ENCODE measurements at places on chromosomes 6 and 20.

GRCh38 chr6:44062771-44063560 is 64.3 kb downstream of the MRPL14 start:
- DNase-seq, result no peak

DNA sequence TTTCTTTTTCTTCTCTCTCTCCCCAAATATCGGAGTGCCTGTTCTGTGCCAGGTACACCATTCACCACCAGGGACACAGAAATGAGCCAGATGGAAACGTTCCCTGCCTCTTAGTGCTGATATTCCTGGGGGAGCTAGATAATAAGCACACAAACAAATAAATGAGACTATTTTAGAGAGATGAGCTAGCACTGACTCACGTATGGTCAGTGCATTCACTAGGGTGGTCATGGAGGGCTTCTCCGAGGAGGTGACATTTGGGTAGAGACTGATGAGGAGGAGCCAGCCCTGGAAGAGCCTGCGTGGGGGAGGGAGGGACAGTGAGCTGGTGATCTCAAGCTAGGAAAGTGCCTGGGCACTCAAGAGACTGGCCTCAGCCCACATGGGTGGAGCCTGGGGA is 252.3 kb upstream of the KCNG1 start:
- DNase-seq, result no peak

GRCh38 chr6:27631609-27631916 is 158.7 kb upstream of the ZNF184 start:
- DNase-seq, result no peak

DNA sequence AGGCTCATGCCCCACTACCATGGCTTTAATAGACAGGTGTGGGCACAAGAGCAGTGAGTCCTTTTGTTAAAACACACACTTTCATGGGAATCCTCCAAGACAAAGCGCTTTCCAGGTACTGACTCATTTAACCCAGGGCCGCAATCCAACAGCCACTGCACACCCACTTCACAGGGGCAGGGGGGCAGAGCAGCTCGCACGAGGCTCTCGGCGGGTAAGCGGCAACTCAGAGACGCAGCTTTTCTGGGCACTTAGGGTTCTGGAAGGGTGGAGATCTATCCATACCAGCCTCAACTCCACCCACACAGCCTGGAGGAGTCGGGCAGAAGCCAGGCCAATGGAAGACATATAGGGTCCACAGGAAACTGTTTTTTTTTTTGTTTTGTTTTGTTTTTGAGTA is 28.6 kb downstream of the PSMG4 start:
- no peak for DNase-seq

GRCh38 chr6:36642913-36643817 is 35.3 kb upstream of the CDKN1A start:
- no peak for DNase-seq

GRCh38 chr6:7624796-7625710 is 35.1 kb downstream of the SNRNP48 start:
- no peak for DNase-seq

DNA sequence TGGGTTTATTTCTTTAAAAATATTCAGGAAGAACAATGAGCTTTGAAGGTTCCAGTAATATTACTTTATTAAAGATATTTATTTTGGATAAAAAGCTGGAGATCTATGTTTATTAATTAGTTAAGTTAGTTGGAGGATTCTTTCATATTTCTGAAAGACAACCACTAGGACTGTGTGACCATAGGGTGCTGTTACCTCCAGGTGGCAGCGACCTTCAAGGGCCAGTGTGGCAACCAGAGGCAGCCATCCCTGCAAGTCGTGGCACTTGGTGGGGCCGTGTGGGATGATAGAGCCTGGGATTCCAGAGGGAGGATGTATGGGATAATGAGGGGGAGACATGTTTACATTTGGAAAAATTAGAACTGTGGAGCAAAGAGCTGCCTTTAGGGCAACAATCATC is 95.5 kb upstream of the SCP2D1 start:
- DNase-seq, result no peak

GRCh38 chr6:37100745-37101144 is 69.2 kb upstream of the PIM1 start:
- DNase-seq, result no peak

DNA sequence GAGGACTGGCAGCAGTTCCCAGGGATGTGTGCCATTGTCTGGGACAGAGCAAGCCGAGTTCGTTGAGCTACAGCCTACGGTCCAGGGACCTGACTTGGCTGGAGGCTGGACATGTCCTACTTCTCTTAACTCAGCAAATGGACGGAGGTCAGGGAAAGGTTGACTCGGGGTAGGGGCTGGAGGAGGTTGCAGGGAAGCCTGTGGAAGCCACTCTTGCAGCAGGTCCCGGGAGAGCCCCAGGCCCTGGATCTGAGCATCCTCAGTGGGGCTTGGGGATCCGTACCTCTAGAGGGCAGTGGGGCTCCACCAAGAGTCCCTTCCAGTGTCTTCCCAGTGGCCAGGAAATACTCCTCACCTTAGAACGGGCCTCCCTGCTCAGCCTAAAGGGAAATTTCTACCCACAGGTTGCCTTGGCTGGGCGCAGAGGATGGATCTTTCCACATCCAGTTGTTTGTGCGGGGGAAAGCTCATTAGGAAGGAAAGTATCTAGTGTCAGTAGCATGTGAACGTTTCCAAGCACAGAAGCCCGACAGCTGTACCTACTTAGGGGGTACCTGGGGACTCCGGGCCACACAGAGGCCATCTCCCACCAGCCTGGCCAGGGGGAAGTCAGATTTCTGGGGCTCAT is 170.2 kb downstream of the NFATC2 start:
- peak; percentile 6 for DNase-seq

- no peak for DNase-seq
Measured at GRCh38 chr6:116176596-116176995, 50.7 kb upstream of the COL10A1 start.

- DNase-seq, result peak; percentile 36
Measured at GRCh38 chr6:13194852-13195251, 133.5 kb downstream of the TBC1D7 start.

GRCh38 chr6:17610835-17611234 is 10.7 kb downstream of the FAM8A1 start:
- DNase-seq, result no peak

GRCh38 chr6:41730531-41731436 is 4.6 kb downstream of the TFEB start:
- no peak for DNase-seq

DNA sequence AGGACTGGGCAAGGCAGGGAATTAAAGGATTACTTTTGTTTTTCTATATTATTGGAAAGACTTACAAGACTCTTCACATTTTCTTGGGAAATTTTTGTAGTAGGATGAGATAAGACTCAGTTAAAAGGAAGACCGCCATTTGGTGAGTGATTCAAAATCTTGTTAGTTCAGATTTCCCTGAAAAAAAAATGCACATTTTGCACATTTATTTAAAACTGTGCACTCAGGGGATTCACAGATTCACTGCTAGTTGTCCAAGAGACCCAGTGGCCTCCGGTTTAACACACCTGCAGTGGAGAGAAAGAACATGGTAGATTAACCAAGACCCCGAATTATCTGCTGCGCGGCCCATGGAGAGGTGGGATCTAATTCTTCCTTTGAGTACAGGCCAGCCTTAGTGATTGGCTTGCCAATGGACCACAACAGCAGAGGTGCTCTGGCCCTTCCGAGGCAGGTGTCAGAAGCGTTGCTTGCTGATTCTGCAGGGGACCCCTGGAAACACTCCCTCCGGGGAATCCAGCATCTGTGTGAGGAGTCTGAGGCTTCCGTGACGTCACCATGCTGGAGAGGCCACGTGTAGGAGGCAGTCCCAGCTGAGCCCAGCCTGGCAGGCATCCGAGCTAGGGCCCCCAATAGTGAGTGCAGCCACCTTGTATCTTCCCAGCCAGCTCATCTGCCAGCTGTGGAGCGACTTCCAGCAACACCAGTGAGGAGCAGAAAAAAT is 68.9 kb downstream of the ZNF217 start:
- DNase-seq, result no peak

- no peak for DNase-seq
Measured at GRCh38 chr6:95846652-95847051, 169.1 kb upstream of the FUT9 start.

GRCh38 chr6:163878698-163879097 is 464.2 kb downstream of the QKI start:
- no peak for DNase-seq

DNA sequence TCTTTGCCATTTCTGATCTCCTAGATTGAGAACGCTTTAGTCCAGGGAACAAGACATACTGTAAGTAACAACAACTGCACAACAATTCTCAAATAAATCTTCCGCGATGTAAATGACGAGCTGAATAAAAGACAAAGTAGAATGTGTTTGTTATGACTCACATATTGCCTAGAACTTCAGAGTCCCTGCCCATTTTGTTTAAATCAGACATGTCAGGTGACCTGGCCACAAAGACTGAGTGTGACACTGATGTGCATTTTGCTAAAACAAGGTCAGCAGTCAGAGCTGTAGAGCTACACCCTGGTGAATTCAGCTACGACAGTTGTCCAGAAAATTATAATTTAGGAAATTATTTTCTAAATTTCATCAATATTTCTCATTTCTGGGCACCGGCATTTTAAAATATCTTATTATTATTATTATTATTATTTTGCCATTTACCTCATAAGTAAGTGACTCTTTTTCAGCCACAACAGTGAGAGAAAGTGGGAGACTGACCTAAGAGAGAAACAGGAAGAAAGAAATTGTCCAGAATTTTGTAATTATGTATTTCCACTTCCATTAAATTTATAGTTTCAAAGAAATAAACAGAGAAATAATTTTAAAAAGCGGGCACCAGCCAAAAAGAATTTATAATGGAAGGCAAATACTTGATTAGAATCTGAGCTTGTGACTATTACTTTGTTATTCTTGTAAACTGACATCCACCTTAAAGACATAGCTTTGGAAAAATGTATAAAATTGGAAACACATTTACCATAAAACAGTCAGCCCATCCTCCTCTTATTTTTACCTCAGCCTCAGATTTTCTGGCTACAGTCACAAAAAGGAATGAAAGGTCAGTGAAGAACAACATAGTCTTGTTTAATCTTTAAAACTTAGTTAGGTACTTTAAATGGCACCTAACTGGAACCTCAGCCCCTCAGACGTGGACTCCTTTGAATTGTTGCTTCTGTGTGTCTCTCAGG is 157.0 kb upstream of the CITED2 start:
- no peak for DNase-seq

GRCh38 chr6:157668009-157668401 is 155.0 kb upstream of the SNX9 start:
- no peak for DNase-seq

GRCh38 chr20:54148947-54149764 is 24.6 kb downstream of the CYP24A1 start:
- no peak for DNase-seq

GRCh38 chr20:14712302-14712739 is 374.9 kb upstream of the FLRT3 start:
- no peak for DNase-seq

DNA sequence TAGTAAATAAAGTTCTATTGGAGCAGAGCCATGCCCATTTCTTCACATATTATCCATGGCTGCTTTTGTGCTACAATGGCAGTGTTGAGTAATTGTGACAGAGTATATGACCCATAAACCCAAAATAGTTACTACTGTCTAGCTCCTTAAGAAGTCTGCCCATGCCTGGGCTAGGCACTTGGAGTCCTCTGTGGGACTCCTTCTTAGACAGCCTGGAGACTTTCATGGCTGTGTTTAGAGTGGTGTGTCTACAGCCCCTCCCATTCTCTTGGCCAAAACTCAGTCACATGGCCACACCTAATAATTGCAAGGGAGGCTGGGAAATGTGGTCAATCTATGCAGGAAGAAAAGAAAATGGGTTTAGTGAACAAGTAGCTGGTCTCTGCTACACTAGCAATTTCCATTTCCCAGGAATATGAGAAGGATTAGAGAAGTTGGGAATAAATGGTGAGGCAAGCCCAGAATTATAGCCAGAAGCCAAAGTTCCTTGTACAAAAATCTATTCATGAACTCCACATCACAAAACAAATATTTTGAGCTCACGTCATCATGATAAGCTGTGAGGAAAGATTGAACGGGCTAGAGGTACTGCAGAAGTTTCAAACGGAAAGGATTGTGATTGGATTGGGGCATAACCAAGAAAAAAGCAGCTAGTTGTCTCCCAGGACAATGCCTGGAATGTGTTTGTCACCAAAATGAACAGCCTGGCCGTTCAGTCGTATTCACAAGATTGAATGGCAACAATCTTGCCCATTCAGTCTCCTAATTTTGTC is 251.8 kb upstream of the PLN start:
- no peak for DNase-seq

DNA sequence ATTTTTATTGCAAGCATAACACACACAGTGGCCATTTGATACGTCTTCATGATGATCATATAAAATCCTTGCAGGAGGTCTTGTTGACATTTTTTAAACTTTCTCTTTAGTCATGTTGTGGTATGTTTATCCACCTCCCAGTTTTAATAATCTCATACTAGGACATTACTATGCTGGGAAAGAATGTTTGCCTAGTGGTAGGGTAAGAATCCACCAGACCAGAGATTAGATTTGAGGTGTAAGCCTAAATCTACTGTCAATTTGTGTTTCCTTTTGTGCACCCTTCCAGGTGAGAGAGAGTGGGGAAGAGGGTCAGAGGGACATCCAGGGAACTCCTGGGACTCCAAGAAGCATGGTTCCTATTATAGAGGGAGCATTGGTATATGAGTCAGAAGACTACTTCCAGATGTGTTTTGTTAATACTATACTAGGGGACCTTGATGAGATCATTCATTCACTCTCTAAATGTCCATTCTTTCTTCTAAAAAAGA is 298.3 kb upstream of the SASH1 start:
- DNase-seq, result no peak

GRCh38 chr6:34295721-34296120 is 46.9 kb upstream of the SMIM29 start:
- DNase-seq, result no peak

DNA sequence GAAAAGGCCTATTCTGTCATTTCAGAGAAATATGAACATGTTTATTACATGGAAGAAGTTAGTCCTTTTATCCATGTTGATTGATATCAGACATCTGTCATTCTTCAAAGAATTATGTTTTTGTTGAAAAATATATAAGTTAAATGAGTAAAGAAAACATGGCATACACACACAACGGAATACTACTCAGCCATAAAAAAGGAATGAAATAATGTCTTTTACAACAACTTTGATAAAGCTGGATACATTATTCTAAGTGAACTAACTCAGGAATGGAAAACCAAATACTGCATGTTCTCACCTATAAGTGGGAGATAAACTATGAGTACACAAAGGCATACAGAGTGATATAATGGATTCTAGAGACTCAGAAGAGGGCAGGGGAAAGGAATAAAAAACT is 9.3 kb downstream of the FKBP5 start:
- no peak for DNase-seq

DNA sequence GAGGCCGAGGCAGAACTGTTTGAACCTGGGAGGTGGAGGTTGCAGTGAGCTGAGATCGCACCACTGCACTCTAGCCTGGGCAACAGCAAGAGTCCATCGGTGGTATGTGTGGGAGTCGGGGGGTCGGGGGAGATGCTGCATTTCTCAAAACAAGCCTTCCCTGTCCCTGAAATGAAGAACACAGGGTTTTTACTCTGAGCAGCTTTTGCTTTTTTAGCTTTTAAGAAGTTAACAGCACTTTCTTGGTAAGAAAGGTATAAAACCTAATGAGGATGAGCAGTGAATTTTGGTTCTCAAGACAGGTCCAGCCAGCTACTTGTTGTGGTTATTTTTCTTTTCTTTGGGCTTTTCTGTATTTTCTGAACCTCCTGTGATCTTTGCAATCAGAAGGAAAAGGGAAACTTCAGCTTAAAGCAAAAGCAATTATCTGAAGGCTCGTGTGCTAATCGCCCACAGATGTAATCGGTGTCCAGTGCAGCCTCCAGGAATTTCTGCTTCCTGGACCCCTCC is 3.7 kb downstream of the RPL10A start:
- DNase-seq, result no peak

Data from C1 segment of cervical spinal cord (tissue), 14 donors.